ENCODE measurements at places on chromosomes 11 and 22.

DNA sequence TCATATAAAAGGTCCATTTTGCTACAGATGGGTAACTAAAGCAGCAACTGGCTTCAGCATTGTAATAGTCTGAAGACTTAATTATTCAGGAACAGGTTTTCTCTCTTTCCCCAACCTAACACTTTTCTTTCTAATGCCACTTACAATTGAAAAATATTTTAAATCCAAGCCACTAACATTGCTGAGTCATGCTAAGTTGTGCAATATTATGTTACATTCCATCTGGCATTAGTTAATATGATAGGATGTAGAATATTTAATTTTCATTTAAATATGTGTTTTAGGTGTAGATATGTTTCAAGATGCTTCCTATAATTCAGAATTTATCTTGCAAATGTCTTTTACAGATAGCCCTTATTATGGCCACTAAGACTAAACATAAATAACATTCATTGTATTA, 98.6 kb downstream of the KIF18A start:
- no peak for DNase-seq

GRCh38 chr22:24189249-24190158, 8.2 kb downstream of the SUSD2 start:
- DNase-seq, result no peak

DNA sequence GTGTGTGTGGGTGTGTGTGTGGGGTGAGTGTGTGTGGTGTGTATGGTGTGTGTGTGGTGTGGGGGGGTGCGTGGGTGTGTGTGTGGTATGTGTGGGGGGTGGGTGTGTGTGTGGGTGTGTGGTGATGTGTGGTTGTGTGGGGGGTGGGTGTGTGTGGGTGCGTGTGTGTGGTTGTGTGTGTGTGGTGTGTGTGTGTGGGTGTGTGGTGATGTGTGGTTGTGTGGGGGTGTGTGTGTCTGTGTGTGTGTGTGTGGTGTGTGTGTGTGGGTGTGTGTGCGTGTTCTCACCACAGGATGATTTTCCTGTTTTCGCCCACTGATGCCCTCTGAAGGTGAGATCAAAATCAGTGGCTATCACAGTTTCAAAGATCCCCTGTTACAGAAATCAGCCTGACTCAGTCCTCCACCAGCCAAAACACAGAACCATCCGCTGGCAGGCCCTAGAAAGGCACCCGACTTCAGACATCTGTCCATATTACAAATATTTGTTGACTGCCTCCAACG, 24.7 kb downstream of the CPT1A start:
- no peak for DNase-seq

DNA sequence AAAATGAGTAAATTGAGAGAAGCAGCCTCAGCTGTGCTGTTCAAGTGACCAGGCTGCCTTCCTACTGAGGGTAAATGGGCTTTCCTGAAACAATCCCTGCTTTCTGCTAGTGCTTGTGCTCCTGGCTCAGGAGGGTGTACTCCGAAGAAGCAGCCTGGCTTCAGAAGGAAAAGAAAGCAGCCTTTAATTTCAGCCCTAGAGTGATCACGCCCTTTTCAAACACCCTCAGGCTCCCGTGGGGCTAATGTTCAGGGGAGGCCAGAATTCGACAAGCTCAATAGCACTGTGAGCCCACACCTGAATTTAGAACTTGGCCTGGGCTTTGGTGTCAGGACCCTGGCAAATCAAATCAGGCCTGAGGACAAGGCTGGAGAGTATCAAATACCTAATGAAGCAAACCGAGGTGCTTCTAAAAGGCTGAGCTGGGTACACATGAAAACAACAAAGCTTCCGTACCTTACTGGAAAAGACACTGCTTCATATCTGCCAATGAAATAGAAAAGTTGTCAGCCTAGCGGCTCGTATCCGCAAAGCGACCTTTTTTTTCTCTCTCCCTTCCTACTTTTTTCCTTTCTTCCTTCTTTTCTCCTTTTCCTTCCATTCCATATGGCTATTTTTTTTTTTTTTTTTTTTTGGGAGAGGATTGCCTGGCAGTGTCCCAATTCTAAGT, 387.8 kb downstream of the SOX6 start:
- DNase-seq, result no peak

- DNase-seq, result peak; percentile 58
Observed at GRCh38 chr11:33701302-33702230, 940 bp upstream of the C11orf91 start.

DNA sequence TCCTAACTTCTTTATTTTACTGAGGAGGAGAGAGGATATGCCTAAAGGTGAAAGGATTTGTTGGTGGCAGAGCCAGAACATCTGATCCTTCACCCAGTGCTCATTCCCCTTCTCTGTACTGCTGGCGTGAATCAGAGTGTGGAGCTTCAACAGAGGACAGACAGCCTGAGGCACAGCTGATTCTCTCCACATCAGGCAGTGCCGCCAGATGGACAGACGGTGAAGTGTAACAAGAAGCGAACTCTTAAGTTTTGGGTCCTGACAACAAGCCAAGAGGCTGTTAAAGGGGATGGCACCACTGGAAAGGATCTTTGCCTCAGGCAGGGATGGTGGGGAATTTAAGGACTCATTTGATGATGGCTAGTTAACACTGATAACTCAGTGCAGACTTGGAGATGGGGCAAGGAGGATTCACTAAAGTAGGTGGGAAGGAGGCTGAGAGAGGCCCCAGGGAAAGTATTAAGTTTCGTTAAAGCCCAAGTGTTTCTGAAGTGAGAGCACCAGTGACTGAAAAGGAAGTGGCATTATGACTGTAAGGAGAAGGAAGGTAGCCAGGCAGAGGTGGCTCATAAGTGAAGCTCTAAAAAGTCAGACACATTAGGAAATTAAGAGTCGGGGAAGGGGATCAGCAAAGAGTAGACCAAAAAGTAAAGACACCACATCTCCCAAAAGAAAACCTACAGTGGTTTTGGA, 81.3 kb downstream of the CLPB start:
- no peak for DNase-seq

Data from NCI-H2029 (cell line).